ENCODE measurements at places on chromosomes 7 and 10.

DNA sequence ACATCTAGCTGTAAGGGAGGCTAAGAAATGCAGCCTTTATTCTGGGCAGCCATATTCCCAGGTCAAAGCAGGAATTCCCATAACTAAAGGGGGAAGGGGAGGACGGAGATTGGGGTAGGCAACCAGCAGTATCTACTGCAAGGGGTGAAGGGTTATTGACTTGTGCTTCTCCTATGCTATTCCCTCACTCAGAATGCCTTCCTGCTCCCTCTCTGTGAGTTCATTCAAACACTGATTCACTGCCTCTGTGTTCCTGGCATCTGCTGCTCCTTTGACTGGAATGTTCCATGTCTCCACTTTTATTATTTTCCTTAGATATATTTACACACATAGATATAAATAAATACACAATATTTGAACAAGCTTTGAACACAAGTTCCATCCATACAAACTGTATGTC, 11.1 kb downstream of the HTR7 start:
- DNase-seq, result no peak

DNA sequence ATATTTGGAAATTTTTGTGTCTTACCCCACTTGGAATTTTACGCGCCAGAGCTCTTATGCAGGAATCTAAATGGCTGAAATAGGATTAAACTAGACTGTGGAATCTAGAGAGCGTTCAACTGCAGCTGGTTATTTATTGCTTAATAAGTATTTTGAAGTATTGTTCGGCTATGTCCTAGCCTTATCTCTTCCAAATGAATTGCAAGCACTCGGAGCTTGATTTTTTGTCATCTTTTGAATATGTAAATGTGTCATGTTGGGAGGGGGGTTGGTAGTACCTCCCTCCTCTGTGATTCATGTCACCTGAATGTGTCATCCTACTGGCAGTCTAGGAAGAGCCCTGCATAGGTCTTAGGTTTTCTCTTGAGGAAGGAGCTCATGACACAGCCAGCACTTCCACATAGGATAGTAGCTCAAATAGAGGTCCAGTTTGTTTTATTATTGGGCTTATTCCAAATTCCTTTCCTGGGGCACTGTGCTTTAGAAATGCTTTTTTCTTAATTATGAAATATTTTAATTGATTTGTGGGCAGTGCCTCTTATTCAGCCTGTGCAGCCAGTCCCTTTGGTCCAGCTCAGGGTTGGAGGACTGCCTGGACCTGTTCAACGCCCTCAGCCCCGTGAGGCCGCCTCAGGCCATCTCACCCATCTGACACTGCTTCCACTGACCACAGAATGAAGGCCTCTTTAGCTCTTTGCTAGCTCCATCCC, 22.5 kb upstream of the TRIL start:
- DNase-seq, result no peak

DNA sequence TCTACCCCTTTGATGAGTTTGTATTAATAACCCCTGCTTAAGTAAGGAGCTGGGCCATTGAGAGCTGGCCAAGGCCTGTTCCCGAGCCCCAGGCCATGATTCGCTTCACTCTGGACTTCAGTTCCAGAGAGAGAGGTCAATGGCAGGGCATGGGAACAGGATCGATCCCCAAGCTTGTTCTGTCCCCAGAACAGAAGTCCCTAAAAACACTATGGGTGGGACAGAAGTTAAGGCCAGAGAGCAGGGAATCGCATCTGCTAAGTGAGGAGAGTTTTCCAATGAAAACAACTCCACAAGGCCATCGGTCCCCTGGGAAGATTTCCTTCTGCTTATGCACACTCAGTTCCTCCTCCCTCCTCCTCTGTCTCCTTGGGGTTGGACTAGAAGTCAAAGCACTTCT, 159.6 kb downstream of the LSM5 start:
- DNase-seq, result no peak

DNA sequence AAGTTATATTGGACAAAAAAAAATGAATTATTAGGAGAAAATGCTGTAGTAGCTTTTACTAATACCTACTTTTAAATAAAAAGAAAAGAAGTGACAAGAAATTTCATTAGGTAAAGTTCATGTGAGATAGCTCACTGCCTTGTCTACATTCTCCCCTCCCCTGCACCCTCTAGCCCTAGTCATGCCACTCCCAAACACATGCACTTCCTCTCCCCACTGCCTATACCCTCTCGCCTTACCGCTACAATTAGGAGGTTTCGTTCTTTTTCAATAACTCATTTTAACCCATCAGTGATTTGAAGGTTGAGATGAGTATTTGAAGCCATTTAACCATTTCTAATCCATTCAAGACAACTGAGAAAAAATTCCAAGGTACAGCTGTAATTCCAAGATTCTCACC, 75.3 kb downstream of the HIBADH start:
- DNase-seq, result no peak

DNA sequence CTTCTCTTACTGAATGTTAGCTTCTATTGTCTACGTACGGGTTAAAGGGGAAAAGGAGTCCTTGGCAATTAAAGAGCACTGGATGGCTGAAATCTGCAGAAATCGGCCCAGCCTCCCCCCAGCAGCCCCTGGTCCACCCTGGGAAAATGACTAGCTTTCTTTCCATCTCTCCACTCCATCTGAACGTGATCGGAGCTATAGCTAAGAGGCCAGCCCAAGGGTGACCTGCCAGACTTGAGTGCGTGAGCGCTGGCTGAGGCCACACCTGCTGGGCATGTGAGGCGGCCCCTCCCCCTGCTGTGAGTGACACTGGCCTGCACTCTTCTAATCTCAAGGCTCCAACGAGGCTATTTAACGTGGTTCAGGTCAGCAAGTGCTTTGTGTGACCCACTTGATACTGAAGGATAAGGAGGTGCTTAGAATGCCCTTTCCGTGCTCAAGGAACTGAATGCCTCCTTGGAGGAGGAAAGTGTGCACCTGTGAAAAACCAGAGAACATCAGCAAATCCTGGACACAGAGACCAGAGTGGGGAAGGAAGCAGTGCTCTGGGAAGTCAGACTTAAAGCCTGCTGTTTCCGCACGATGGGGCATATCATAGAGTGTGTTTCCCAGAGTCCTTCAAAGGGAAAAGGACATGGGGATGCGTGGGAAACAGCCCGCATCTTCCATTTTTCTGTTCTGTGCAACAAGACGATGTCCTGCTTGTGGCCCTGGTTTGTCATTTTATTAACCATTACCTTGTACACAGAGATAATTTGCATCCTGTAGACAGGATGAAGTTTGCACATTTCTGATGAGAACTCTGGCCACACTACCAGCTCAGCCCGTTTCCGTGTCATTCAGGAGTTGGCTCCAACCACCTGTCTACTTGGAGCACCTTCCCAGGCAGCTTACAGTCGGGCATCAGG, 12.5 kb upstream of the MNX1 start:
- no peak for DNase-seq

Data from H54 (cell line).